ENCODE measurements at places on chromosomes 7 and 10.

- no peak for DNase-seq
Observed at GRCh38 chr10:4676566-4676965, 149.4 kb upstream of the AKR1E2 start.

- no peak for DNase-seq
Observed at GRCh38 chr7:82595176-82595575, 151.6 kb upstream of the CACNA2D1 start.

- no peak for DNase-seq
Observed at GRCh38 chr7:44154703-44155102, 13.6 kb upstream of the MYL7 start.

- peak; percentile 87 for DNase-seq
Observed at GRCh38 chr10:100046021-100046486, 35.6 kb downstream of the CPN1 start.

- no peak for DNase-seq
Observed at GRCh38 chr7:135745703-135746312, 2.8 kb downstream of the FAM180A start.

- no peak for DNase-seq
Observed at GRCh38 chr10:105743343-105744056, 1102.4 kb downstream of the SORCS3 start.

DNA sequence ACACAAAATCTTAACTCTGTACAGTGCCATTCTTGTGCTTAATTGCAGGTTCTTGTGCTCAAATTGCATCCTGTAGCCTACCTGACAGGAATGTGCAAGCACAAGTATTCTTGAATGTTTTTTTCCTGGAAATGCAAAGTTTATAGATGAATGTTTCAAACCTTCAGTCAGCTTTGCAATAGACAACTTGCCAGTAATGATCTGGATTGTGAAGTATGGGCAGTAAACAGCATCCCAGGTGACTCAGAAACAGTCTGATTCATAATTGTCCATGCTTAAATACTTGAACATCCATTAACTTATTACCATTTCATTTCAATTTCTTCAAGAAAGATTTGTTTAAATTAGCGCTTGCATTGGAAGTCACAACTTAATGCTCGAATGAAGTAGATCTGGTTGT lies 347.2 kb downstream of the SDK1 start:
- DNase-seq, result no peak

DNA sequence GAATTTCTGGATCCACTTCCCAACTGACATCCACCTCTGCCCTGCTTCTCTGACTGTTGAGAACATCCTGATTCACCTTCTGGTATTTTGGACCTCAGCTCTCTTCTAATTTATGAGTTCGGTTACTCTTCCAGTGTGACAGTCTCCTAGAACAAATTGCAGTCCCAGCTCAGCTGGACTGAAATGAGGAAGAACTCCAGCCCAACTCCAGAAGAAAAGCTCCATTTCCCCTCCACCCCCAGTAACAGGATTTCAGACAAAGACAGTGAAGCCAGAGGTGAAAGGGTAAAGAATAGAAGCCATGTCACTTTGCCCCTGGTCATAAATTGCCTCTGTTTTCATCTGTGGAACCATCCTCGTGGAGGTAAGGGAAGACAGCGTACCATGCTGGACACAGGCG lies 26.2 kb upstream of the INHBA start:
- no peak for DNase-seq

DNA sequence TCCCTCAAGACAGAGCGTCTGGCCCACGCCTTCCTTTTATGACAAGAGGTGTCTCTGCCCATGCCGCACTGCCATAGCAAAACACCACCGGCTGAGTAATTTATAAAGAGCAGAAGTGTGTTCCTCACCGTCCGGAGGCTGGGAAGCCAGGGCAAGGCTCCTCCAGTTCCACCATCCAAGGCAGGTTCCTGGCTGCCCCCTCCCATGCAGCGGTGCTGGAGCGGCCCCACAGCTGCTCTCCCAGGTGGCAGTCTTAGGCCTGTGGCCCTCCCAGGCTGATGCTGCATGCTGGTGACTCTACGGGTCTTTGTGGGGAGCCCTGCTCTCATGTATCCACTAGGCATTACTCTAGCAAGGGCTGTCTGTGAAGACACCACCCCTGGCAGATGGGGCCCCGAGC lies 113.1 kb downstream of the TCERG1L start:
- DNase-seq, result no peak

DNA sequence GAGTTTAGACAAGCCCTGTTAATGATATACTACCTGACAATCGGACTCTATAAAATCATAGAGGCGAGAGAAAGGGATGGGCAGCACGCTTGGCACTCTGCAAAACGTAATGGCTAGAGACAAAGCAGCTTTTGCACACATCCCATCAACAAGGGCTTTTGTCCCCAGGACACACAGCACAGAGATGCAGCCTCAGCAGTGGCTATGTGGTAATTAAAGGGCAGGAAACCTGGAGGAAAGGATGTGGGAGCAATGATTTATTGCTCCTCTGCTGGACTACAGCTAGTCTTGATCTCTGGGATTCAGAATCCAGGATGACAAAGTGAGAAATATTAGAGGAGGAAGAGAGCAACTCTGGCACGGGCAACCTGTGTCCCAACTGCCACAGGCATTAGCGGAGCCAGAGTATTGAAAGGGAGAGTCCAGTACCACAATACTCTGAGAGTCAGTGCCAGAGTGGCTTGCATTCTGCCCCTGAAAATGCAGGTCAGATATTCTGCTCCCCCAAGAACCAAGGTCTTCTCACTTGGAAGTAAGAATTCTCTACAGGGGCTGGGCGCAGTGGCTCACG lies 96.5 kb downstream of the ARMH3 start:
- DNase-seq, result no peak

- DNase-seq, result no peak
Observed at GRCh38 chr7:88363869-88364268, 57.2 kb upstream of the STEAP4 start.

DNA sequence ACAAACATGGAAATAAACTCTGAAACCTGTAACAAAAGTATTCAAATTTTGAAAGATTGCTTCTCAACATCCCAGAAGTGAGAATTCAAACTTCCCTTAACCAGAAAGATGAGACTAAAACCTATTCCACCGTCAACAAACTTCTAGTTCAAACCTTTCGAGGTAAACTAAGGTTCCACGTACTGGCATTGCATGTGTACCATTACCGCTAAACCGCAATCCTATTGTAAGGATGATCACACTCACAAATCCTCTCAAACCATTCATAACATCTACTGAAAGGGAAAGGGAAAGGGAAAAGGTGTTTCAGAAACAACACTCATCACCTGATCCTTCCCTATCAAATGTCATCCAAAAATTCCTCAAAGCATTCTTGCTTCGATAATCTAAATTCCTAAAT lies 3.1 kb downstream of the SMURF1 start:
- DNase-seq, result no peak

DNA sequence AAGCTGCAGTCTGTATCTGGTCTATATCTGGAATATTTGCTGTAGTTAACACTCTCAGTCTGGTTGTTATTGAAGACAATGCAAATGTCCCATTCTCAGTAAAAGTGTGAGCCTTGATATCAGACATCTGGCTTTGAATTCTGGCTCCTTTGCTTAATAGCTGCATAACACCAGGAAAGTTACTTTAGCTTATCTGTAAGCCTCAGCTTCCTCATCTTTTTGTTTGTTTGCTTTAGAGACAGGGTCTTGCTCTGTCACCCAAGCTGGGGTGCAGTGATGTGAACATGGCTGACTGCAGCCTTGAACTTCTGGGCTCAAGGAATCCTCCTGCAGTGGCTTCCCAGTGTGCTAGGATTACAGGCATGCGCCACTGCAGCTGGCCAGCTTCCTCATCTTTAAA lies 41.3 kb downstream of the CNNM2 start:
- no peak for DNase-seq

- DNase-seq, result no peak
Observed at GRCh38 chr10:43365001-43365400, 6.4 kb upstream of the FXYD4 start.

DNA sequence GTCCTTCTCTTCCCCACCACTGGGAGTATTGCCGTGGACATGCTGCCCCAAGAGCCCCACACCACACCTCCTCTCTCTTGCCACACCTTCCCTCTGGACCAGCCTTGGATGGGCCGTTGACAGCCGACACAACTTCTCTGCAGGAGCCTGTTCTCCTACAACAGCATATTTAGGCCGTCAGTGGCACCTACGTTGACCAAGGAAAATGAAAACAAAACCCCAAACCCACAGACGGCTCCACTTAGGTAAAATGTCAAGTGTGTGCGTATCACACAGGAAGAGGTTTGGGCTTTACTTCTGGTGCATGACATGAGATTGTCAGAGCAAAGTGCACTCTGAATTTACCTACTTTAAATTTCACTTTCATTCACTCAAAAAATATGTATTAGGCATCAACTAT lies 246.6 kb downstream of the ZMYND11 start:
- DNase-seq, result no peak

DNA sequence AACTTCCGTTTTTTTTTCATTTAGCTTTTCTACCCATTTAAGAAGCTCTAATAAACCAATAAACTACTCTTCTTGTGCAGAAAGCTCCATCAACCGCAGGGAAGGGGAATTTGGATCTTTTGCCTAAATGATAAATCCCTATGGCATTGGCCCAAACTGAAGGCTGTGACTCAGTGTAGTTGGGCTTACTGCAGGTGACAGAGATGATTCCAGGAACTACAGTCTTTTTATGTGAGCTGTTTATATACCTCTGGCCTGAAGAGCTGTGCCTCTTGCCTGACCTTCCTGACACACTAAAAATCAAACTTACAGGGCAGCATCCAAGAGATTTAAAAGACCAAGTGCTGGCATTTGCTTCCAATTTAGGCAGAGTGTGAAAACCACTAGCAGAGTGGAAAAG lies 25.2 kb downstream of the ABCB1 start:
- no peak for DNase-seq

DNA sequence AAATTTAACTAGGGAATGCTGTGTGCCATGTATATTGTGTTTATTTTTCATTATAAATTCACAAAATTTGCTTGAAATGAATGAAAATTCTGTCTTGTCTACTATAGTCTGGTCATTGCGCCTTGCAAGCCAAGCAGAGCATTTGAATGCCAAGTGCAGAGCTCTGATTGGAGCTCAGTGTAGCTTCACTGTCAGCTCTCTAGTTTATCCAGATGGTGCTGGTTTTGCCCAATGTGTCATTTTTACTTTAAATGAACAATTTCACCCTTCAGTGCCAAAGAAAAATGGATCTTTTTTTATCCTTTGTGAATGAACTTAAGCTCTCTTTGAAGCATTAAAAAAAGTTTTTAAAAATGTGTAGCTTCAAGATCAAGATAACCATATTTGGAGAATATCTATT lies 225.6 kb upstream of the CACNA2D1 start:
- no peak for DNase-seq

DNA sequence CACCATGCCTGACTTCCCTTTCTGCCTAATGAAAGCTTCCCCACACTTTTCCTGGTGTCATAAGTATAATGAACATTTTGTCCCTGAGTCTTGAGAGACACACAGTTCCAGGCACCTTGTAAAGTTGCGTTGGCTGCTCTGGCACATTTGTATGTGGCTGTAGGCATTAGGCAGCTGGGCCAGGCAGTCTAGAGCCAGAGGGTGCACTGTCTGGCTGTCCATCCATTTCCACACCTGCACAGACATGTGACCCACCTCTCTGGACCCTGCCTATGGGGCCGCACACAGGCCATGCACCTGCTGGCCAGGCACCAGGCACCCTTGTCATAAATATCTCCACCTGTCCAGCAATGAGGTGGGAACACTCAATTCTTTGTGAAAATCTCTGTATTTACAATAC lies 54.7 kb upstream of the ANTXRL start:
- DNase-seq, result no peak

GRCh38 chr10:125085258-125086054 lies 74.9 kb downstream of the CTBP2 start:
- DNase-seq, result no peak

GRCh38 chr10:30022590-30022989 lies 36.8 kb downstream of the JCAD start:
- no peak for DNase-seq

- no peak for DNase-seq
Observed at GRCh38 chr10:48701139-48701901, 16.6 kb downstream of the WDFY4 start.

GRCh38 chr7:29237489-29237888 lies 42.9 kb downstream of the CHN2 start:
- DNase-seq, result no peak

GRCh38 chr7:80060218-80060806 lies 74.3 kb upstream of the GNAI1 start:
- DNase-seq, result peak; percentile 6

DNA sequence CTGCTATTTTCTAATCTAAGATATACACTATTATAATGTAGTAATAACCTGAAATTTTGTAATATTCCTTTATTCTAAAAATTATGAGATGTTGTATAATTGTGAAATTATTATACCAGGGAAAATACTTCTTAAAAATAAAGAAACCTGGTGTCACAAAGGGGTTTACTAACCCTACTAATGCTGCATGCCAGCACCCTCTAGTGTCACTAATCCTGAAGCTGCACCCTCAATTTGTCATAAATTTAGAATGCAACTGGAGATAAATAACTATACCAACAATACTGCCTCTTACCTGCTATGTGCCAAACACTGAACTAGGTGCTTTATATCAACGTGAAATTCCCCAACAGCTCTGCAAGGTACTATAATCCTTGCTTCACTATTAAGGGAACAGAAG lies 30.8 kb downstream of the TM9SF3 start:
- no peak for DNase-seq

DNA sequence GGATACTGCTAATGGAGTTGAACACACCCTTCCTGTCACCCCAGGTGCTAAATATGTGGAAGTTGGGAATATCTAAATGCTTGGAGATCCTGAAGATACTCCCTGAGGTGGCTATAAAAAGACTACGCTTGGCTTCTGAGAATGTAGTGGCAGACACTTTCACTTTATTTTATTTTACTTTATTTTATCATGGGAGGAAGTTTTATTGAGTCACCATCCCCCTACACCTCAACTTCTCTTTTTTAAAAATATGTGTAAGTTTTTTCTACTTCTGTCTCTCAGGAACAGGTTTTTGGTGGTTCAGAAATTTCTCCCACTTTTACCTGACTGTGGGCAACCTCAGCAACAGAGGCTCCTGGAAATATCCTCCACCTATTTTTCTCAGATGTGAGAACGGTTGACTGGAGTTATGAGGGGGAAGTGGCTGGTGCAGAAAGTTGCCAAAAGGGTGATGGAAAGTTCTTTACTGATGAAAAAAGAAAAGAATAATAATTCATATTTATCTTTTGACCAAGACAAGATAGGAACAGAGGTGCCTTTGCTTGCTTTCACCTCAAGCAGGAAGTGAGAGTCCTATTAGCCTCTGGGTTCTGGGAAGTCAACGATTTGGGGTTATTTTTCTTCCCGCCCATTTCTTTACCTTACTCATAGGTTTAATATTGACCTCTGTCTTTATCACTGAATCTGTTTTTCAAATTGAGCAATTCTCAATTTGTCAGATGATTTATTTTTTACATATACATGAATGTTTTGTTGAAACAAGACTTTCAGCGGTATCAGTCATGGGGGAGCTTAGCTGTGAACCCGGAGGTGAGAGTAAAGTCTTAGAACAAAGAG lies 103.6 kb downstream of the AHR start:
- DNase-seq, result no peak

- no peak for DNase-seq
Observed at GRCh38 chr7:17406738-17407137, 108.3 kb downstream of the AHR start.

Measured in neuronal stem cell (in vitro differentiated cells).